Erythroblast (primary cell): ENCODE measurements at places on chromosomes 7 and 10.
A peak's percentile ranks its signal among the peaks of the same experiment; 100 is the strongest.

- peak; percentile 6 for DNase-seq
Observed at GRCh38 chr10:10915215-10915614, 102.5 kb upstream of the CELF2 start.

DNA sequence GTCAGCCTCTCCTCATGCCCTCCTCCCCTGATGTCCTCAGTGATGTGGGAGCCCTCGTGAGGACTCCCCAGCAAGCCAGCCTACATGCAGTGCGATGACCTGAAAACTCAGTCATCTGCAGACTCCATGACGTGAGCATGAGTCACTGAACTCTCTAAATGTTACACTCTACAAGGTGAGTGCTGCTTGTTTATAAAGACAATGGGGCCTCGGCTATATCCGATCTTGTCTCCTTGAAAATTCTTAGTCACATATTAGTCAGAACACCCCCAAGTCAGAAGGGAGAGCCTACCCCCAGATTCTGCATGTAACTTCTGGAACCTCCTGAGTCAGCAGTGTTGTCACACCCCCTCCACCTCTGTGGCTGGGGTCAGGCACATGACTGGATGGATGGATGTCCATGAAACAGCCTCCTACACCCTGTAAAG, 673.8 kb downstream of the INHBA start:
- DNase-seq: no peak

DNA sequence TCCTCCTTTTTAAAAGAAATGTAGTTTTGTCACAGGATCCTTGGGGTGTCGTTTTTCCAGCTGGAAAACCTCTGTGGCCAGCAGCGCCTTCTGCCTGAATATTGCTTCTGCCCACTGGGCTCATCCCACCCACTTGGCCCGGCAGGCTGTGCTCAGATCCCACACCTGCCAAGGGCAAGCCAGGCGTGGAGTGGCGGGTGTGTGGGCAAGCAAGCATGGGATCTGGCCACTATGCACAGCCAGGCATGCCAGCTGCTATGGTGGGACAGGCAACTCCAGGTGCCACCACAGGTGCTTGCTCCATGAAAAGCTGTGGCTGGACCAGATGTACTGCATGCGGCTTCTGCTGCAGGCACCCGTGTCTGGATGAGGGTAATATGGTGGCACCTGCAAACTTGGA, 31.2 kb upstream of the INPP5F start:
- DNase-seq: no peak

DNA sequence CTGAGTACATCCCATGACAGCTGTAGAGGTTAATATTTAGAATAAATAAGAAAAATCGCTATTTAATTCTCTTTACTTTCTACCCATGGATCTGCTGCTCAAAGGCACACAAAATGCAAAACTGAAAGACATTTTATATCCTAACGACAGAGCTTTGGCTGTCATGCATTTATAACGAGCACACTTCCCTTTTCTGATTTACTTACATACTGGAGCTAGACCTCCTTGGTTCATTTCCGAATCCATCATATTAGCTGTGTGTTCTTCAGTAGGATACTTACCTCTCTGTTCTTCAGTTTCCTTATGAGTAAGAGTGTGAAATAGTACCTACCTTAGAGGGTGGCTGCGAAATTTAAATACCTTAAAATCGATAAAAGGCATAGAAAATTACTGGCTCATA, 10.9 kb downstream of the CALCR start:
- DNase-seq: no peak

DNA sequence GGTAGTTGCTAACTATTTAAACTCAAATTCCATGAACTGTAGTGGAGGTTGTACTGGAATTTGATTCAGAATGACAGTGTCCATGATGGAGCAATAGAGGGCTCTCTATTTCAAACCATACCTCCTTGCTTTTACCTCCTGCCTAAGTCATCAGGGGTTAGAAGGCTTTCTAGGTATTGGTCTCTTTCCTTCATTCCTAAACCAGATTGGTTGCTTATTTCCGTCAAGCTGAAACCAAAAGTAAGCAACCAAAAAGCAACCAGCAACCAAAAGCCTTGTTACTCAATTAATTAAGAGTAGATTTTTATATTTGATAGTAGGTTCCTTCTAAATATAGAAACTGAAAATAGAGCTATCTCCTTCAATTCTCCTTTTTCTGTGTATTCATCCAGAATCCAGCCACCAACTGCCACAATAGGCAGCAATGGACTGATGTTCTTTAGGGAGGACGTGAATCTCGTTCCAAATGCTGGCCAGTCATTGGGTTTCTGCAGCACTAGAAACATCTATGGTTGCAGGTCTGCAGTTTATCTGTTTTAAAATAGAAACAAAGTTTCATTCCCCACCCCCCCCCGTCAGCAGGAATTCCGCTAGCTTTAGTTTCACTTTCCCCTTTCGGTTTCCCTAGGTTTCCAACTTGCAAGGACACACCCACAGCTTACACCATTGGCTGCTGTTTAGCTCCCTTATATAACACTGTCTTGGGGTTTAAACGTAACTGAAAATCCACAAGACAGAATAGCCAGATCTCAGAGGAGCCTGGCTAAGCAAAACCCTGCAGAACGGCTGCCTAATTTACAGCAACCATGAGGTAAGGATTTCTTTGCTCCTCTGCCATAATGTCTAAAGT, at the start of gene IFIT1:
IFIT1 (plus strand) TSS at position 717 of the 850 bp plus-strand sequence; CDS start at position 807, 90 bp downstream.
- DNase-seq: peak; percentile 88

GRCh38 chr10:47257396-47258120, 42.4 kb upstream of the GDF10 start:
- no peak for DNase-seq

- no peak for DNase-seq
Observed at GRCh38 chr7:82036146-82036886, 266.5 kb upstream of the HGF start.

GRCh38 chr7:135664046-135664589, 1.8 kb downstream of the STMP1 start:
- DNase-seq: peak; percentile 93

- no peak for DNase-seq
Observed at GRCh38 chr10:87976101-87976743, 112.8 kb downstream of the PTEN start.

- peak; percentile 74 for DNase-seq
Observed at GRCh38 chr7:6516387-6516983, 34.8 kb downstream of the GRID2IP start.

GRCh38 chr10:89837165-89838043, 136.0 kb downstream of the KIF20B start:
- no peak for DNase-seq

DNA sequence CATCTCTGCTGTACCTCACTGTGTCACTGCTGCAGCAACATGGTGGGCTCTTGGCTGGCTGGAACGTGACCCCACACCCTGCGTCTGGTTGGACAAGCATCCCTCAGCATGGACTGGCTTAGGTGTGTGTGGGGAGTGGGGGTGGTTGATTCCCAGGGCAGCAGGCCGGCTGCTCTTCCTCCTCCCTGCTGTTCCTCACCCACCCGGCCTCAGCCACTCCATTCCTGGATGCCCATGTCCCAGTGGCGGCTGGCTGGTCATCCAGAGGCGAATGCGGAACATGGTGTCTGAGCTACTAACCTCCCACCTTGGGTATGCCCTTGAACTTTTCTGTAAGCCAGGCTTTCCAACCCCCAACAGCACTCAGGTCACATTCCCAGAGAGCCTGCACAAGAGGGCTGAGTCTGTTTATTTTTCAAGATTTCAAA, 81.2 kb downstream of the GRK5 start:
- DNase-seq: no peak

DNA sequence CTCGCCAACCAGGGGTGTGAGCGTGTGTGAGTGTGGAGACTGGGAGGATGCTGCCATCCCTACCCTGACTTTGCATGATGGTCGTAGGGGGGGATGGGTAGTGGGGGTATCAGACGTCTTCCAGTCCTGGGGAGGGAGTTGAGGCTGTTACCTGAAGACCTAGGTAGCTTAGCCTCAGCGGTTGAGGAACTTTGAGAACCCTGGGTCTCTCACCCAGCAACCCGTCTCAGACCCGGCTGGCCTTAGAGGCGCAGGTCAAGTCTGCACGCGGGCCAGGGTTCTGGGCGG, 2.7 kb downstream of the SLC4A2 start:
- DNase-seq: no peak

DNA sequence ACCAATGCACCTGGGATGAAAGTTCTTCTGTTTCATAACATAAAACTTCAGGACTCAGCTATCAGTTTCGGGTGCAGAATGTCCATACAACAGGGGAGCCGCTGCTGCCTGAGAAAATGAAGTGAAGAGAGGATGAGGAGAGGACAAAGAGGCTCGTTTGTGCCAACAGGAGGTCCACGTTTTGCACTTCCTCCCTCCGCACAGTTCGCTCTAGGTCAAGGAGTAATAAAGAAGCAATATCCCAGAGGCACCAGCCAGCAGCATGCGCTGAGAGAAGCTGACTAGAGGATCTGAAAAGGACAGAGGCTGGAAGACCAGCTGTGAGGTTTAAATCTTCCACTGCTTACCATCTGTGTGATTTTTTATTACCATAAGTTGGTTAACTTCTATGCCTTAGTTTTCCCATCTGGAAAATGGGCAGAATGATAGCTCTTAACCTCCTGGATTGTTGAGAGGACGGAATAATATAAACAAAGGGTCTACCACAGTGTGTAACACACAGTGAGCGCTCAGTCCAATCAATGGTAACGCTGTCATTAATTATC, 709 bp downstream of the GPAM start:
- DNase-seq: no peak

GRCh38 chr7:102266541-102266940, 20.1 kb upstream of the SH2B2 start:
- no peak for DNase-seq

DNA sequence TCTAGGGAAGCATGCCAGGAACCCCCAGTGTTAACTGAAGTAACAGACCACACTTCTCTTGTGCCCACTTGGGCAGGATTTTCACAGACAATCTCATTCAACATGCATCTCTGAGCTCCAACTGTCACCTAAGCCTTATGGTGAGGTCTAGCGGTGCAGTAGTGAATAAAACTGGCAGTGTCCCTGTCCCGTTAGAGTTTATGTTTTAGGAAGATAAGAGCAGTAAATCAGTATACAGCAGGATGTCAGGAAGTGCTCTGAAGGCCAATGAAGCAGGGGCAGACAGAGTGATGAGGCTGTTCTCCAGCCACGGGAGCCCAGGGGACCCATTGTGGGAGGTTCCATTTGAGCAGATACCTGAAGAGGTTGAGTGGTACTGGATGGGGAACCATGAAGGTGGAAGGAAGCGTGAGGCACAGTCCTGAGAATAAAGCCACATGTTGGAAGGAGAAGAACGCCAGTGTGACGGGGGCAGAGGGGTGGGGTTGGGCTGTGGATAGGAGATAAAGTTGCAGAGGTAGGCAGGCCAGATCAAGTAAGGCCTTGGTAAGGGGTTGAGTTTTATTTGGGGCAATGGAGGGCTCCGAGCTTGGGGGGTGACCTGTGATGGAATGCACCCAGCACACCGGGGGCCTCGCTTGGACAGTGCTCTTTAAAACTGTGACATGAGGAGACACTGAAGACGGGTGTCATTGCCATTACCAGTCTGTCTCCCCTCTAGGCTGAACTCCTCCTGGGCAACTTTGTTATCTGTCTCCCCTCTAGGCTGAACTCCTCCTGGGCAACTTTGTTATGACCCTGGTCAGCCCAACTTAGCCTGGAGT, 6.6 kb downstream of the GDF10 start:
- DNase-seq: peak; percentile 33

DNA sequence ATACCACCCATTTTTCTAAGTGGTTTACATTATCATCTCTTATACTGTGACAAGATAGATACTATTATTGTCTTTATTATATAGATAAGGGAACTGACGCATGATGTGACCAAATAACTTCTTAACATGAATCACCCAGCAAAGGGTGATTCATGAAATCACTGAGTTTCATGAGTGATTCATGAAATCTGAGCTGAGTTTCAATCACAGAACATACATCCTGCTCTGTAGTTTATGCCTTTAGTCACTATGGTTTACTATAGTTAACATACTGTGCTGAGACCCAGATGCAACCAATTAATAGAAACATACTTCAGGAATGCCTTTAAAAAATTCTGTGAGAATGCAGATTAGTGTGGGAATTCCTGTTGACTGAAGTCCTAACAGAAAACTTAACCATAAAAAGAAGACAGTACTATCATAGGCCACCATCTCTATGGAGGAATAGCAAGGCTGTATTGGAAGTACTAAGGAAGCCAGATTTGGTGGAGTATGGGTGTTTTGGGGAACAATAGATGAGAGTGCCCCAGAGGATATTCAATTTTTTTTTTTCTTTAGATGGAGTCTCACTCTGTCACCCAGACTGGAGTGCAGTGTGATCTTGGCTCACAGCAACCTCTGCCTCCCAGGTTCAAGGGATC, 43.1 kb upstream of the SEMA3A start:
- no peak for DNase-seq

- DNase-seq: no peak
Observed at GRCh38 chr10:17212802-17213221, 11.3 kb upstream of the TRDMT1 start.

DNA sequence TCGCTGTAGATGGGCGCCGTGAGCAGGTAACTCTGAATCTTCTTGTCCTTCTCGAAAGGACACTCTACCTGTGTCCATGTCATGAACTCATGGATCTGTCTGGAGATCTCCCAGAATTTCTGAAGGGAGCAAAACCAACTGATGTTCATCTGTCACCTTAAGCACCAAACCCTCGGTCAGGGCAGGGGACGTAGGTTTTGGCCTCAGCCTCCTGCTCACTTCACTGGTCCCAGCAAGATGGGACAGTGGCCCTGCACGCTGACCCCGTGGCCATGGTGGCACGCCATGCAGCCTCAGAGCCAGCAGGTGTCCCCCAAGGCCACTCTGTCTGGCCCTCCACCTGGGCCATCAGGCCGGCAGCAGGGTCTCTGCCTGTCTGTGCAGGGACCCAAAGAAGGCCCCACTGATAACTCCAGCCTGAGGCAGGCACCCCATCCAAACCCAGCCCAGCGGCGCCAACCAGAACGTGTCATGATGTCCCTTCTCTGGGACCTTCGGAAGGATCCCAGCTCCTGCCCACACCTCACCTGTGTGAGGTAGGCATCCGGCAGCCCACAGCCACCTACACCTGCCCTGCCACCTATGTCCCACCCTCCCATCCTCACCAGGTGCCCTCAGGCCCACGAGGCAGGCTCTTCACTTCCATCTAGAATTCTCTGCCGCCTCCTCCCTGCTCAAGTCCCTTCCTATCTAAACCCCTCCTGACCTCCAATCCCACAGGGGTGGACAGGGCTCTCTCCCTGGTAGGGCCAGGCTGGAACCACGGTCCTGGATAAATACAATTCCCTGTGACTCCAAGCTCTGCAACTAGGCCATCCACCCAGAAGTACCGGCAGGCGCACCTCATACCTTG, 59.0 kb downstream of the CSGALNACT2 start:
- DNase-seq: no peak

- DNase-seq: no peak
Observed at GRCh38 chr10:131214521-131215244, 96.8 kb downstream of the TCERG1L start.

DNA sequence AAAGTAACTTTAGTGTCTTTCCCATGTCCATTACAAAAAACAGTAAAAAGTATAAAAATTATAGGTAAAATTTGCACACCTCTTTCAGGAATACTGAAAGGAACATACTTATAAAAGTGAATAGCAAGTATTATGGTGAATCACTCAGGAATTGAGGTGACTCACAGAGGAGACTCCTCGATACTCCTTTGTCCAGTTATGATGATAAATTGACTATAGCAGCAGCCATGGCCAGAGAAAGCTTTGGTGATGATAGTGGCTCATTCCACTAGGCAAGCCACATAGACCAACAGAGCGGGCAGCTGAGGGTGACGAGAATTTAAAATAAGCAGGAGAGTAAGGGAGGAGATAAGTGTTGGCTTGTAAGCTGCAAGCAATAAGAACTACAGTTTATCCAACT, 1231.1 kb upstream of the CELF2 start:
- DNase-seq: no peak
